Activated naive CD8-positive, alpha-beta T cell treated with anti-CD3 and anti-CD28 coated beads for 36 hours (primary cell): ENCODE measurements at places on chromosomes 4 and X.

GRCh38 chr4:100306018-100306417 is 115.8 kb upstream of the DDIT4L start:
- no peak for DNase-seq
- peaks cover 4% of the 10 kb centered on the region for H3K27me3 ChIP-seq
- H3K4me1 ChIP-seq: no peaks in the 10 kb centered on the region
- H3K4me3 ChIP-seq: no peak overlapping the region

DNA sequence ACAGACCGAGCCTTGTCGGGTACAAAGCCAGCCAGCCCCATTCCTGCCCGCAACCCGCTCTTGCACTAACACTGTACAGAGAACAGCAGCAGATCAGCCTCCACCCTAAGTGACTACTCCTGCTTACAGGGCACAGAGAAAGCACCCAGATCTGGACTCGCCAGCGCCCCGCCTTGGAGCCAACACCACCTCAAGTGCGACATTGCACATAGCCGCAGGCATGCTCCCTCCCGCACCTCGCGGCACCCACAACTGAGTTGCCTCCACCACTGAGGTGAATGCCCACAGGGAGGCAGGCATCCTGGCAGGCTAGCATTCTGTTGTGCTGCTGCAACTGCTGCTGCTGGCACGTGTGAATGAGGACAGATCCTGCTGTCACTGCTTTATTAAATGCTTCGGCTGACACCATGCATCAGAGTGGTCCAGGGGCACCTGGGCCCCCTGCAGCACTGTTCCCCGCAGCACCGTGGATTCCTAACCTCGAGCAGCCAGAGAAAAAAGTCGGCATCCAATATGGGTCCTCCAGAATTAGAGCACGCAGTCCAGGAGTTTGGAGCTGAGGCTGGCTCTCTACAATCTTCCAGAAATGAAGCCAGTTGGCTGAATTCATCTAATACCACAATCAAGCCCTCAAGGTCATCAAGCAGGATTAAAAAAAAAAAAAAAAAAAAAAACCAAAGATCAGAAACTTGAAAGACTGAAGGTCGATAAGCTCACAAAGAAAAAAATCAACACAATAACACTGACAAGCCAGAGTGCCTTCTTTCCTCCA is 352.9 kb downstream of the GASK1B start:
- H3K27ac ChIP-seq: no peak overlapping the region
- H3K36me3 ChIP-seq: no peaks in the 10 kb centered on the region
- no peak for DNase-seq
- H3K4me1 ChIP-seq: no peaks in the 10 kb centered on the region

DNA sequence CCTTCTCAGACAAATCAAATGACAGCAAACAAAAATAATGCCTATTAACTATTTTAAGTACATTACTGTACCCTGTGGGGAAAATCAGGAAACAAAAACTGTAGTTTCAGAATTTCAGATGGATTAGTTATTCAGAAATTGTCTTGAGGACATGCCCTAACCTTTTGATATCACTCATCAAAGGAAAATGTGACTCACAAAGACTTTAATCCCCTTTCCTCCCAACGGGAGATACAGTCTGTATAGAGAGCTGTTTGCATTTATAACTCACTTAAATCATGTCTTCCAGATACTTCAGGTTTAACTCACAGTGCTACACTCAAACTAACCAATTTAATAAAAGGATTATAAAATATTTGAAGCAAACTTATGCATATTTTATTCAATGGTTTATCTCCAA is 304.0 kb downstream of the MAPK10 start:
- H3K27ac ChIP-seq: no peak overlapping the region
- H3K27me3 ChIP-seq: peaks cover 5% of the 10 kb centered on the region
- no peak for DNase-seq
- H3K4me1 ChIP-seq: no peaks in the 10 kb centered on the region

DNA sequence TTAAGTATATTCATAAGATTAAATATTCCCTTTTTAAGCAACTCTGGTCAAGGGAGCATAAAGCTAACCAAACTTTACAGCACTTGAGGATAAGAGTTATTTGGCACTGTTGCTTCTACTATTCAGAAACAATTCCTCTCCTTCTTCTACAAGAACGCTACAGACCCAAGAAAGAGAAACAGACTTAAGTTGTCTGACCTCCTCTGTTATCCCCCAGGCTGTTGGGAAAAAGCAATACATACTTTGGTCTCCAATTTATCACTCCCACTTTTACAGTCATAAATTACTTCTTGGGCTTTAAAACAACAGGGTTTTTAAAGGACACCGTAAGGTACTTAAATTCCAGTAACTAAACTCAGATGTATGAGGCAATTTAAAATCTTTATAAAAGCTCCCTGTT is 147.4 kb downstream of the COL25A1 start:
- no peak overlapping the region for H3K27ac ChIP-seq
- DNase-seq: no peak

DNA sequence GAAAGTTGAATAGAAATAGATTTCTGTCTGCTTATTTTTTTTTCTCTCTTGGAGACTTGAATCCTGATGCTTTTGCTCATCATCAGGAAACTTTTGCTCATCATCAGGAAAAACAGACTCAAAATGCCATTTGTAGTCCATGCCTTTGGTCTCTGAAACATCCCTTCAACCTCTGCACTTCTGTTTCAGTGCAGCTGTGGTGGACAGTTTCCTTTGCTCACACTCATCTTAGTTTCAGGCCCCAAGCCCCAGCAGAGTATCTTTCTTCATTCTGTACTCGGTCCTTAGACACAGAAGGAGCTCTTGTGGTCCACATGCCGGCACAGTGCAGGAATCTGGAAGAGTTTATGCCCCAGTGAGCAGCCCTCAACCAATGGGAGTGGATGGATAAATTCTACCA is 337.9 kb downstream of the PPP3CA start:
- H3K27me3 ChIP-seq: peaks cover 9% of the 10 kb centered on the region
- peaks cover 2% of the 10 kb centered on the region for H3K4me1 ChIP-seq
- H3K27ac ChIP-seq: no peak overlapping the region

GRCh38 chr4:37068580-37068979 is 176.0 kb upstream of the NWD2 start:
- H3K4me1 ChIP-seq: peaks cover 3% of the 10 kb centered on the region
- H3K36me3 ChIP-seq: no peaks in the 10 kb centered on the region
- no peak for DNase-seq
- no peak overlapping the region for H3K27ac ChIP-seq
- H3K27me3 ChIP-seq: peaks cover 3% of the 10 kb centered on the region
- H3K4me3 ChIP-seq: no peak overlapping the region

DNA sequence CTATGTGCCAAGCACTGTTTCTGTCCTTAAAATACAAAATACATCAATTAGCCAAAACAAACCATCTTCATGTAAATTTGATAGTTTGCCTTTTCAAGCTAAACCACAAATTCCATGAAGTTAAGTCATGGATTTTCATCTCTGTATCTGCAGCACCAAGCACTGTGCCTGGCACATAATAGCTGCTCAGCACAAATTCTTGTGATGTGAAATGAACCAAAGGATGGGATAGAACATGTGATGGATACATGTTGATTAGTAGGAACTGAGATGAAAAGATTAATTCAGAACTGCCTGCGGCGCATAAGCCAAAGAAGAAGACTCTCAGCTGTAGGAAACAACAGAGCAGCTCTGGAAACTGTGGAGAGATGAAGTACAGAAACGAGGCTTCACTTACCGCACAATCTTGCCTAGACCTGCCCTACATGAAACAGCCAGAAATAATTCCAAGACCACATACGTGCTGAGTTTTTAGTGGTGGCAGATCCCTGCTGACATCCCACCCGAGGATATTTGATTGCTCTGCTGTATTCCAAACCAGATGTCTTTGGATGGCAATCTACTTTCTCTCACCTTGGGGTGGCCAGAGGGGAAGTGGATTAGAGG is 40.9 kb upstream of the DCLK2 start:
- no peak for DNase-seq
- H3K4me3 ChIP-seq: no peak overlapping the region
- no peaks in the 10 kb centered on the region for H3K36me3 ChIP-seq
- H3K4me1 ChIP-seq: no peaks in the 10 kb centered on the region
- H3K27me3 ChIP-seq: peaks cover 10% of the 10 kb centered on the region
- no peak overlapping the region for H3K27ac ChIP-seq

DNA sequence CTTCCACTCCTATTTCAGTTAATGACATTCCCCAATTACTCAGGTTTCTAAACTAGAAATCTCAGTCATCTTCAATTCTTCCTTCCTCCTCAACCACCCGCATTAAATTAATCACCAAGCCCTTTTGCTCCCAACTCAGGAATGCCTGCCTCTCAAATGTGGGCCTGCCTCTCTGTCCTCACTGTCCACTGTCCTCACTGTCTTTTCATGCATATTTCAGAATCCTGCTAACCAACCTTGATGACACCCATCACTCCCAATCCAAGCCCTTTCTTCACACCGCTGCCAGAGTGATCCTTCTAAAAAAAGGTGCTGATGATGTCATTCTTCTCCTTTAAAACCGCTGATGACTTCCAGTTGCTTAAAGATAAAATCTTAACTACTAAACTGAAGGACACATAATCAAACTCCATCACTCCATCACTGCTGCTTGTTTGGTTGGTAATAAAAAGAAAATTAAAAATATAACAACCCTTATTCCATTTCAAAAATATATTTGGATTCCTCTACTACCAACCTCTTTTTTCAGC is 5.1 kb upstream of the APBB2 start:
- H3K27ac ChIP-seq: no peak overlapping the region
- peaks cover 45% of the 10 kb centered on the region for H3K27me3 ChIP-seq
- H3K4me1 ChIP-seq: peaks cover 14% of the 10 kb centered on the region
- H3K4me3 ChIP-seq: no peak overlapping the region
- no peaks in the 10 kb centered on the region for H3K36me3 ChIP-seq
- DNase-seq: no peak

DNA sequence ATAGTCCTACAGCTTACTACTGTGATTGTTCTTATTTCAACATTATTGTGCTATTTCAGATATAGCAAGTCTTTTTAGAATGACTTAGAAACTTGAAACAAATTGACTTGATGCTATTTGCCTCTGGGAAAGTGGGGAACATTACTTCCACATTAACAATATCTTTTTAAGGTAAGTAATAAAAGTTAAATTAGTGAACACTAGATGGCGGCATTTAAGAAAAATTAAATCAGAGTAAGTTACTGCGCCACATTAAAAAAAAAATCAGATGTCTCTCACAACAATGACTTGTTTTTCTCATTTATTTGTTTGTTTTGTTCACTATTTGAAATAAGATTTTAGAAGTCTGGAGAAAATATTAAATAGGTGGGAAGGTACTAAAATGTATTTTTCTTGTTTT is 1026.9 kb upstream of the SLIT2 start:
- H3K4me1 ChIP-seq: no peaks in the 10 kb centered on the region
- H3K27me3 ChIP-seq: no peaks in the 10 kb centered on the region
- H3K4me3 ChIP-seq: no peak overlapping the region
- no peaks in the 10 kb centered on the region for H3K36me3 ChIP-seq
